ENCODE measurements at places on chromosomes 4 and X. TPM values are rescaled to one million over a fixed set of nuclear protein-coding genes. Genes with fewer than 3 reads are reported as not detected.

- DNase-seq: peak; percentile 60
These were observed 1.3 kb downstream of the ANTXR2 start for GRCh38 chr4:80071604-80072227.

DNA sequence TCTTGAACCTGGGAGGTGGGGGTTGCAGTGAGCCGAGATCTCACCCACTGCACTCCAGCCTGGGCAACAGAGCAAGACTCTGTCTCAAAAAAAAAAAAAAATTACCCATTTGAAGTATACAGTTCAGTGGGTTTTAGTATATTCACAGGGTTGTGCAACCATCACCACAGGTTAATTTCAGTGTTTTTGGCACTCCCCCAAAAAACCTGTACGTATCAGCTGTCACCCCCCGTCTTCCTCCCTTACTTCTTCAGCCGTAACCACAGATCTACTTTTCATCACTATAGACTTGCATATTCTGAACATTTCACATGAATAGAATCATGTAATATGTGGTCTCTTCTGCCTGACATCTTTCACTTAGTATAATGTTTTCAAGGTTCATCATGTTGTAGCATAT, 11.7 kb upstream of the PTTG2 start:
- DNase-seq: no peak

GRCh38 chr4:3044870-3045819, 29.2 kb downstream of the HTT-AS start:
- DNase-seq: peak; percentile 66

GRCh38 chr4:37389967-37390580, 145.5 kb downstream of the NWD2 start:
- DNase-seq: peak; percentile 62

- DNase-seq: no peak
These were observed 753.5 kb downstream of the PDHA2 start for GRCh38 chr4:96593422-96593821.

DNA sequence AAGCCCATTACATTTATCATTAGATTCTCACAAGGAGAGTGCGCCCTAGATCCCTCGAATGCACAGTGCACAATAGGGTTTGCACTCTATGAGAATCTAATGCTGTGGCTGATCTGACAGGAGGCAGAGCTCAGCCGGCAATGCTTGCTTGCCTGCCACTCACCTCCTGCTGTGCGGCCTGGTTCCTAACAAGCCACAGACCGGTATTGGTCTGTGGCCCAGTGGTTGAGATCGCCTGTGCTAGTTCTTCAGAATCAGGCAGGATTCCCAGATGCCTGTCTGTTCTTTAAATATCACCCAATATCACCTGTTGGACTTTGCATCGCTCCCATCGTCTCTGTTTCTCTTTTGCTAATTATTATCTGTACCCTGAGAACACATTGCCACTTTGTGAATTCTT, 14.0 kb downstream of the DSPP start:
- DNase-seq: no peak

DNA sequence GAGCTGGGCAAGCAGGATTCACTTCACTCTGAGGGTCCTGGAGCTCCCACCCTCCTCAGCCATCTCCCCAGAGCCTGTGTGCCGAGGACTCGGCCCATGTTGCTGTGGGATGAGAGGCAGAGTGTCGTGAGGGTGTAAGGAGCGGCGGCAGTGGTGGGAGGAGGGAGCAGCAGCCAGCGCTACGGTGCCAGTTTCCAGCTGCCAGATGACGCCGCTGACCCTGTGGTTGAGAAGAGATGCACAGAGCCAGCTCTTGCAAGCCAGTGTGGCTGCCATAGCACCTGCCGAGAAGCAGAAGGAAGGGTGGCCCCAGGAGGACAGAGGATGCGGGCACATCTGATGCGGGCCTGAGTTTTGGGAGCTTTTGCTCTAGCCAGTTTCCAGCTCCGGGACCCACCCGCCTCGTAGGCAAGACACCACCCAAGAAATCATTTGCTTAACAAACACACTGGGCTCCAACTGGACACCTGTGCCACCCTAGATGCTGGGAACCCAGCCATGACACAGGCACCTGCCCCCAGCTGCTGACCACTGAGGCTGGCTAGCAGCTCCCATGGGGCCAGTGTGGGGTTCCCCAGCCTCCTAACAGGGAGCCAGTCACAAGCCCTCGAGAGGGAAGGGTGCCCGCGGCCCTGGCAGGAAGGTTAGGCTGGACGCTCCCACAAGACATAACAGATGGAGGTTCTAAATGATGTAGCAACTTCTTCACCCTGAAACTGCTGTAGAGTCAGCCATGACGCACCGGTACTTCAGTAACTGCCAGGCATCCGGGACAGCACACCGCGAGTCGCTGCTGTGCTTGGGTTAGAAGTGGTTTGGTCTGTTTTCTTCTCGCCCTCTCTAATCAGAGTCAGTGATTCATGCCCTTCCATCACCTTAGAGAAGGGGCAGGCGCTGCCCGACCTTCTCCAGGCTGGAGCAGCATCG, 8.9 kb downstream of the MSANTD1 start:
- no peak for DNase-seq

DNA sequence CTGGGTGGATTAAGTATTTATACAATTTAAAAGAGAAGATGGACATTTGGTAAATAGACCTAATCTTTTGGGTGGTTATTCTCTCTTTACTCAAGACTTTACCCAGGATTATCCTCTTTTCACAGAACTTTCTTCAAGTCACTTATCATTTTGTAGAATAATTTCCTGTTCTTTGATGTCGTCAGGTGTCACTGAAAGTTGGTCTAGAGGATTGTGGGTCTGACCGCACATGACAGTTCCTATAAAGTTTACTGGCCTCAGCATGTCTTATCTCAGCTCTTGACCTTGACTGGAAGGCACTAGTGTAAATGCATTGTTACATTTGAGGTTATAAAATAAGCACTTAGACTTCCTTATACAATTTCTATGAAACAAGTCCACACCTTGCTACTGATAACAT, 139.9 kb upstream of the SLC4A4 start:
- no peak for DNase-seq

DNA sequence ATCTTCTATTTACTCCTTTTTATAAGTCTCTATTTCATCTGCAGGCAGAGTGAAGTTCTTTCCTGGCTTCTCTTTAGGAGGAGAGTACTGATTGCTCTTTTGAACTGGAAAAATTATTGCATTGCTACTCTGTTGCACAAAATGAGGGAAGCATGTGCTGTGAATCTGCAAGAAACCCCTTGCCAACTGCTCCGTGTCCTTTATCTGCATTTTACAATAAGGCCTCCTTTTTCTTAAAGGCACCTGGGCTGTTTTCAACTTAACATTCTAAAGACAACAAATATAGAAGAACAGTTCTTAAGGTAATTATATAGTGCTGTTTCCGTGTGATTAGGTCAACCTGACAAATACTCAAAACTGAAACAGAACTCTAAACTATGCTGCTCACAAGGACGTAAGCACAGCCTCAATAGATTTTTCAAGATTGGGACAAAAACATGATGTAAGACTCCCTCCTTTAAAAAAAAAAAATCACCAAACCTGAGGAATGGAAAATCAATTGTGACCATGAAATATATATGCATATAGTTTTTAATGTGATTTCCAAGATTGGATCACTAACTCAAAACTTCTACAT, 716.6 kb upstream of the INTU start:
- DNase-seq: peak; percentile 94

DNA sequence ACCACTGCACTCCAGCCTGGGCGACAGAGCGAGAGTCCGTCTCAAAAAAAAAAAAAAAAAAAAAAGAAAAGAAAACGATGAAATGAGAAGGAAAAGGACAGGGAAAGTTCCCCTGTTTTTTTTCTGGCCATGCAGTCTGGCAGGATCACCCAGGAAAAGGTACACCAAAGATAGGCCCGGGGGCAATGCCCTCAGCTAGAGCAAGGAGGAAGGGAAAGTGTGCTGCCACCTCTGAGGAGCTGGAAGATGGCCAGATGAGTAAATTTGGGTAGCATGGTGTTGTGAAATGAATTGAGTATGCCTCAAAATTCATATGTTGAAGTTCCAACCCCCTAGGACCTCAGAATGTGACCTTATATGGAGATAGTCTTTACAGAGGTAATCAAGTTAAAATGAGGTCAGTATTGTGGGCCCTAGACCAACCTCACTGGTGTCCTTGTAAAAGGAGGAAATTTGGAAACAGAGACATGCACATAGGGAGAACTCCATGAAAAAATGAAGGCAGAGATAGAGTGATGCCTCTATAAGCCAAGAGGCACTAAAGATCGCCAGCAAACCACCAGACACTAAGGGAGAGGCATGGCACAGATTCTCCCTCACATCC, 28.9 kb downstream of the MAOB start:
- no peak for DNase-seq

DNA sequence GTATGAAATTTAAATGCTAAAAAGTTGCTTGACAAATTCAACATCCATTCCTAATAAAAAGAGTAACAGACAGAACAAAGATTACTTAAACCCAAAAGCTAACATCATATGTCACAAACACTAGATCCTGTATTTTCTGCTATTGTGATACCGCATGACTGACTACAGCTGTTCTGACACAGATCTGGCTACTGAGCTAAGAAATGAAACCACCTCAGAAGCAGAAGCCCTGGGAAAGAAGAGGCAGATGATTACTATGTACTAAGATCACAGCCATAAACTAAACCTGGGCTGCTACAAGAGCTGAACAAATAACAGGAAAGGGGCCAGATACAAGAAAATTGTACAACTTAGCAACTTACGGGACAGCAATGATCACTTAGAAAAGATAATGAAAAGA, 9.4 kb downstream of the LETM1 start:
- no peak for DNase-seq

DNA sequence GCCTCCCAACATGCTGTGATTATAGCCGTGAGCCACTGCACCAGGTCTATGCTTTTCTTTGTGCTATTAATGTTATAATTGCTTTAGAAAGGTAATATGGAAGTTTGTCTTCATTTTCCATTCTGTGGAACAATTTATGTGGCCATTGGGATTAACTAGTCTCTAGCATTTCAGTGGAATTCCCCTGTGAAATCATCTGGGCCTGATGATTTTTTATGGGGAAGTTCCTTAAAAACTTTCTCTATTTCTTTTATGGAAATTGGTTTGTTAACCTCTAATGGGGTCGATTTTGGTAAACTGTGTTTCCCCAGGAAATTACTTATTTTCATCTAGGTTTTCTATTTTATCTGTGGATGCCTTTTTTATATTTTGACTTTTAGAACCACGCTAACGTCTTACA, 11.3 kb downstream of the TIMP1 start:
- DNase-seq: no peak

Gene PRPS2
- 8.6 TPM for total RNA-seq

Gene ETDB
- not detected for total RNA-seq

Gene FGB
- 1.0 TPM for total RNA-seq
